ENCODE measurements at places on chromosomes 5 and 9. TPM values are rescaled to one million over a fixed set of nuclear protein-coding genes. Genes with fewer than 3 reads are reported as not detected.
A peak's percentile ranks its signal among the peaks of the same experiment; 100 is the strongest.

- no peak for DNase-seq
- H3K4me1 ChIP-seq, result peaks cover 10% of the 10 kb centered on the region
- H3K27ac ChIP-seq, result no peak overlapping the region
- H3K4me3 ChIP-seq, result no peak overlapping the region
These were observed 58.5 kb downstream of the MAT2B start for GRCh38 chr5:163563880-163564279.

- peak; percentile 42 for DNase-seq
- H3K4me1 ChIP-seq, result peaks cover 6% of the 10 kb centered on the region
- no peak overlapping the region for H3K27ac ChIP-seq
These were observed 117.2 kb upstream of the CACNA1B start for GRCh38 chr9:137760426-137760825.

The PCDHB11 gene
- polyA plus RNA-seq, result 2.6 TPM

The PCDHB4 gene
- 2.4 TPM for polyA plus RNA-seq
